ENCODE measurements at places on chromosomes 5 and 9. TPM values are rescaled to one million over a fixed set of nuclear protein-coding genes. Genes with fewer than 3 reads are reported as not detected.

DNA sequence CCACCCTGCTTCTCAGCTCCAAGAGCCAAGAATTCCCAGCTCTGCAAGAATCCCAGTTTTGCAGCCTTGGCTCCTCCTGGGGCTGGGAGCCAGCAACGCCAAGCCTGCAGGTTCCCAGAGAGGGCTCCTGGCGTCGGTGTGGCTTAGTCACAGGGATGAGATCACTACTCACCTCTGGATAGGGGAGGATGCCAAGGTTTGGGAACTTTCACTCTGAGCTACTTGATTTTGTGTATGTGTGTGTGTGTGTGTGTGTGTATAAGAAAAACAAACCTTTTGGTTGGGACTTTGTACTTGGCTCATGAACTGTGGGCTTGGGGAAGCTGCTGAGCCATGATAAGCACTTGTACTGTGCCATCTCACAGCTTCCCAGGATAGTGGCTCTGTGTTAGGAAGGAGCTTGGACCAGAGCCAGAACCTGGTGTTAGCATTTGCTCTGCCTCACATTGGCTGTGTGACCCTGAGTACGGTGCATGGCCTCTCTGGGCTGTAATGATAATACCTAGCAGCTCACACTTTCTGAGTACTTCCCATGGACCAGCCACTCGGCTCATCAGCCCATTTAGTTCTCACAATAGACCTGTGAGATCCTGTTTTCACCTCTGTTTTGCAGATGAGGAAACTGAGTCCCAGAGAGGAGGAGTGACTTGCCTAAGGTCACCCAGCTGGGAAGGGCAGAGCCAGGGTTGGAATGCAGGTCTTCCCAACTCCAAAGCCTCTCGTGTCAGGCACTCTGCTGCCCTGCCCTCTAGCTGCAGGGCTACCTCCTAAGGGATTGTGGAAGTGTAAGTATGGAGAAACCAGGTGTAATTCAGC lies 41.4 kb upstream of the DAB2IP start:
- no peak for DNase-seq
- H3K4me1 ChIP-seq = peaks cover 5% of the 10 kb centered on the region
- H3K4me3 ChIP-seq = no peak overlapping the region

- H3K27ac ChIP-seq = no peak overlapping the region
- no peaks in the 10 kb centered on the region for H3K36me3 ChIP-seq
- no peak for DNase-seq
- no peak overlapping the region for H3K4me3 ChIP-seq
- no peaks in the 10 kb centered on the region for H3K4me1 ChIP-seq
These were observed 278.8 kb downstream of the PSAT1 start for GRCh38 chr9:78575771-78576170.

GRCh38 chr9:21813575-21814473 lies 11.4 kb downstream of the MTAP start:
- DNase-seq = peak; percentile 63
- H3K36me3 ChIP-seq = peaks cover 26% of the 10 kb centered on the region
- H3K4me3 ChIP-seq = no peak overlapping the region
- H3K27ac ChIP-seq = no peak overlapping the region
- H3K27me3 ChIP-seq = no peaks in the 10 kb centered on the region

DNA sequence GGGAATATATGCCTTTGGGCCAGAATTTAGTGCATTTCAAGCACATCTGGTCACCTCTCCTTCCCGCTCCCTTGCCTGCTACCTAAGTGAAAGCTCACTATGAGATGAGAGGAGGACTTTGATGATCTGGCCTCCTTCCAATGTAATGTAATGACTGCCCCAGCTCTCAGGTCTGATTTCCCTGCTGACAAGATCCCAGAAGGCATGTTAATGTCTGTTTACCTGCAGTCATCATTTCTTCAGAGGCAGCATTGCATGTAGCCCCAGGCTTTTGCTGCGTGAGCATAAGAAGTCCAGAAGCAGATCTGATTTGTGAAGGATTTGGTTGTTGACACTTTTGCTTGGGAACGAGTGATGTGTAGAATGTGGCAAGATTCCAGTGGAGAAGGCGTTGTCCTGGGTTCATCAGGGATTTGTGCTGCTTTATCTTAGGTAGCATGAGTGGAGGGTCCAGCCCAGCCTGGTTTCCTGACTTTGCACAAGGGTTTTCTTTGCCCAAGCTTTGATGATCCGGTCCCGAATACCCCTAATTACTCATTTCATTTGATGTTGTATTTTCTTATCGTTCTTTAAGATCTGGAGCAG lies 192.7 kb downstream of the GOLPH3 start:
- H3K27ac ChIP-seq = no peak overlapping the region
- no peaks in the 10 kb centered on the region for H3K4me1 ChIP-seq
- H3K4me3 ChIP-seq = no peak overlapping the region
- no peaks in the 10 kb centered on the region for H3K27me3 ChIP-seq
- no peaks in the 10 kb centered on the region for H3K36me3 ChIP-seq

- H3K27ac ChIP-seq = no peak overlapping the region
- no peak for DNase-seq
- H3K4me1 ChIP-seq = no peaks in the 10 kb centered on the region
These were observed 9.0 kb downstream of the DPH7 start for GRCh38 chr9:137569609-137570203.

DNA sequence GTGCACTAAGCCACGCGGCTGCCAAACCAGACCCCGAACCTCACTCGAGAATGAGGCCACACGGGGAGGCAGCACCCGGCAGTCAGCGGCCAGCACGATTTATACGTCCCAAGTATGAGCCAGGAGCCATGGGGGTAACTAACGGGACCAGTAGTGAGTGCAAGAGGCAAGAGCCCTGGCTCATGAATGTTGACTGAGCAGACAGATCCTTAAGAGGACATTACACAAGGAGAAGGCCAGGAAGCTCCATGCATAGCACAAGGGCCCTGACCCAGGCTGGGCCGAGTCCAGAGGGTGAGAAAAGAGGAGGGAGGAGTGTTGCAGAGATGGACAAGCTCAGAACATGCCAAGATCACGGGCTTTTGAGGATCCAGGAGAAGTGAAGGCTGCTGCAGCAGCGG lies 58.6 kb upstream of the PHYKPL start:
- no peaks in the 10 kb centered on the region for H3K4me1 ChIP-seq
- no peaks in the 10 kb centered on the region for H3K27me3 ChIP-seq
- DNase-seq = no peak

- H3K36me3 ChIP-seq = no peaks in the 10 kb centered on the region
- no peak overlapping the region for H3K4me3 ChIP-seq
- H3K4me1 ChIP-seq = no peaks in the 10 kb centered on the region
- H3K27me3 ChIP-seq = no peaks in the 10 kb centered on the region
- no peak for DNase-seq
These were observed 91.0 kb downstream of the FEM1C start for GRCh38 chr5:115453391-115454095.

GRCh38 chr5:116525674-116526073 lies 48.9 kb downstream of the SEMA6A start:
- no peaks in the 10 kb centered on the region for H3K27me3 ChIP-seq
- H3K4me1 ChIP-seq = no peaks in the 10 kb centered on the region
- no peak overlapping the region for H3K4me3 ChIP-seq
- DNase-seq = no peak
- no peak overlapping the region for H3K27ac ChIP-seq

DNA sequence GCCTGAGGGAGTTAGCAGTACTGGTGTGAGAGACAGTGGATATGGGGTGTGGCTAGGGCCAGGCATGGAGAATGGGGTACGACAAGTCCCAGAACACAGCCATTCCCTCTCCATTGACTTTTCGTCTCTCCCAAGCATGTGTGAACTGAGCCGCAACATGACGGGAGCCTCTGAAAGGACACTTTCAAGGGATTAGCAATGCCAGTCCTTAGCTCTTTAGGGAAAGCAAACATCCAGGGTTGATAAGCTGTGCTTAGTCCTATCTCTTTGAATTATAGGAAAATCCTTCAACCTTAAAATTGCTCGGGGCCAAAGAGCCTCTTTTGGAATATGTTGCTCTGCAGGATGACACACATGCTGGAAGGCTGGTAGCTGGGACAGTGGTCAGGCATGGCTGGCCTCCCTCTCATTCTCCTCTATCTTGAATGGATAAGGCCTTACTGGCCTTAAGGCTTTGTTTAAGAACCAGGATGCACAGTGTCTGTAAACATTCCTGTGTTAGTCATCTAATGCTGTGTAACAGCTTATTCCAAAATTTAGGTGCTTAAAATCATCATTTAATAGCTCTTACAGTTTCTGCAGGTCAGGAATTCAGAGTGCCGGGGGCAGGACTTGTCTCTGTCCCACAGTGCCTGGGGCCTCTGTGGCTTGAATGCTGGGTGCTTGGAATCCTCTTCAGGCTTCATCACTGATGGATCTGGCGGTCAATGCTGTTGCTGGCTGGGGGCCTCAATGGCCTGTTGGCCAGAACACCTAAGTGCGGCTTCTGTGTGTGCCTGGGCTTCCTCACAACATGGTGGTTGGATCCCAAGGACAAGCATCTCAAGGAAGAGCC lies 95.3 kb downstream of the PTTG1 start:
- H3K4me1 ChIP-seq = no peaks in the 10 kb centered on the region
- no peaks in the 10 kb centered on the region for H3K36me3 ChIP-seq
- H3K4me3 ChIP-seq = no peak overlapping the region
- no peak for DNase-seq

GRCh38 chr5:511476-511875 lies 12.8 kb downstream of the SLC9A3 start:
- no peak for DNase-seq
- H3K27ac ChIP-seq = no peak overlapping the region
- no peak overlapping the region for H3K4me3 ChIP-seq
- no peaks in the 10 kb centered on the region for H3K36me3 ChIP-seq
- no peaks in the 10 kb centered on the region for H3K27me3 ChIP-seq

- H3K27ac ChIP-seq = no peak overlapping the region
- no peaks in the 10 kb centered on the region for H3K27me3 ChIP-seq
- H3K4me1 ChIP-seq = no peaks in the 10 kb centered on the region
- no peaks in the 10 kb centered on the region for H3K36me3 ChIP-seq
- DNase-seq = no peak
These were observed 128.1 kb downstream of the FBXO38 start for GRCh38 chr5:148511810-148512347.

DNA sequence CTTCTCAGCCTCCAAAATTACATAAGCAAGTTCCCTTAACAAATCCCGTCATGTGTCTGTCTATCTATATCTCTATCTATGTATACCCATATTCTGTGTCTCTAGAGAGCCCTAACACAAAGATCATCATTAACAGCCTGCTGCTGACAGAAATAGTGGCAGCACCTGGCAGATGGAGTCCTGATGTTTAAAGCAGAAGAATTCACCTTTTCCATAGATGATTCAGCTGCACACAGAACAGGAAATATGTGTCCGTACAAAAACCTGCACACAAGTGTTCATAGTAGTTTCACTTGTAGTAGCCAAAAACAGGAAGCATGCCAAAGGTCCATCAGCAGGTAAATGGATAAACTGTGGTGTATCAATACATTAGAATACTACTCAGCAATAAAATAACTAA lies 45.0 kb upstream of the ACO1 start:
- H3K4me1 ChIP-seq = no peaks in the 10 kb centered on the region
- no peaks in the 10 kb centered on the region for H3K27me3 ChIP-seq
- no peak overlapping the region for H3K4me3 ChIP-seq
- no peaks in the 10 kb centered on the region for H3K36me3 ChIP-seq
- H3K27ac ChIP-seq = no peak overlapping the region

DNA sequence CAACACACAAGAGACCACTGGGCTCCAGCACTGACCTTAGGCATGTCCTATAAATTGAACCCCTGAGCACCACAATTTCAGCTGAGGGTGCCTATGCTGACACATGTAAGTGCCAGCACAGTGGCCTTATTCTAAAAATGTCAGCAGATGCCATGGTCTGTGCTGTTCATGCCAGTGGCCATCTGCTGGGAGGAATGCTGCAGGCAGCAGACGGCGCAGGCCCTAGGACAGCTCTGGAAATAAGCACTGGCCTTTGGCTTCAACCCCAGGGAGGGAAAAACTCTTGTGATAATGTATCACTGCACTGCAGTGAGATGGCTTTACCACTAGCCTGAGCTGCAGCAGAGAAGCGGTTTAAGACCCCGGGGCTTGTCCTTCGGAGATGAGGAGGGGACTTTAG lies 98.5 kb downstream of the SYK start:
- no peak for DNase-seq
- no peak overlapping the region for H3K4me3 ChIP-seq
- no peaks in the 10 kb centered on the region for H3K27me3 ChIP-seq
- no peaks in the 10 kb centered on the region for H3K36me3 ChIP-seq
- no peak overlapping the region for H3K27ac ChIP-seq
- H3K4me1 ChIP-seq = no peaks in the 10 kb centered on the region

- peak overlapping the region; percentile 12 for H3K27ac ChIP-seq
- H3K36me3 ChIP-seq = no peaks in the 10 kb centered on the region
- H3K4me1 ChIP-seq = peaks cover 8% of the 10 kb centered on the region
These were observed 80.2 kb downstream of the NTNG2 start for GRCh38 chr9:132241840-132242620.

GRCh38 chr5:95672641-95673040 lies 10.2 kb downstream of the SPATA9 start:
- DNase-seq = no peak
- no peaks in the 10 kb centered on the region for H3K27me3 ChIP-seq
- no peaks in the 10 kb centered on the region for H3K36me3 ChIP-seq
- H3K27ac ChIP-seq = no peak overlapping the region

GRCh38 chr5:174852143-174852542 lies 127.8 kb downstream of the MSX2 start:
- no peaks in the 10 kb centered on the region for H3K36me3 ChIP-seq
- H3K4me3 ChIP-seq = no peak overlapping the region
- H3K27me3 ChIP-seq = no peaks in the 10 kb centered on the region
- no peaks in the 10 kb centered on the region for H3K4me1 ChIP-seq

DNA sequence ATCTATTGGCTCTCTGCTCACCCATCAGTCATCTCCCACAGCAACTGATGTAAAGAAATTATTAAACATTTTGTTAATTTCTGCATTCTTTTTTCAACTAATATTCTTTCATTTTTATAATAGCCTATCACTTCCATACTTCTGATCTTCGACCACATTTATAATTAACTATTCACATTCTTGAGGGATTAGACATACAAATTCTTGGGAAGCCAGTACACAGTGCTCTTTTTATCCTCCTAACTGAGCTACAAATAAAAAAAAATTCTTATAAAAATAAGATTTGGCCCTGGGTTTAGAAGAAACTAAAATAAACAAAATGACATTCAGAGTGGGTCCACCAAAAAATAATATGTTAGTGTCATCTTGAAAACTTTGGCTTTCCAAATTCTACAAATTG lies 103.7 kb upstream of the ITGA1 start:
- no peaks in the 10 kb centered on the region for H3K27me3 ChIP-seq
- no peaks in the 10 kb centered on the region for H3K36me3 ChIP-seq
- no peak for DNase-seq
- H3K4me1 ChIP-seq = no peaks in the 10 kb centered on the region

- H3K36me3 ChIP-seq = no peaks in the 10 kb centered on the region
- no peak overlapping the region for H3K4me3 ChIP-seq
- H3K4me1 ChIP-seq = no peaks in the 10 kb centered on the region
These were observed 397.0 kb downstream of the NR2F1-AS1 start for GRCh38 chr5:93184041-93184440.

KIF12 gene
- total RNA-seq = not detected

AGPAT2 gene
- 17.4 TPM for total RNA-seq

SLC6A7 gene
- total RNA-seq = not detected

EPB41L4A gene
- total RNA-seq = 0.31 TPM

OLFML2A gene
- total RNA-seq = not detected

SDHA gene
- total RNA-seq = 168 TPM

ZCCHC7 gene
- 25.6 TPM for total RNA-seq

NAIP gene
- total RNA-seq = 2.5 TPM

BAAT gene
- total RNA-seq = not detected

PCDHGC3 gene
- total RNA-seq = 0.15 TPM

CYSRT1 gene
- 0.58 TPM for total RNA-seq

GPX8 gene
- not detected for total RNA-seq

SH3GL2 gene
- not detected for total RNA-seq

PCDHA8 gene
- not detected for total RNA-seq

ZBTB34 gene
- total RNA-seq = 7.0 TPM

PCDHGA11 gene
- total RNA-seq = not detected

HK3 gene
- 1.3 TPM for total RNA-seq

SEMA5A gene
- not detected for total RNA-seq

Data from CD8-positive, alpha-beta memory T cell (primary cell).